ENCODE measurements at places on chromosomes 12 and 14.
A peak's percentile ranks its signal among the peaks of the same experiment; 100 is the strongest.

DNA sequence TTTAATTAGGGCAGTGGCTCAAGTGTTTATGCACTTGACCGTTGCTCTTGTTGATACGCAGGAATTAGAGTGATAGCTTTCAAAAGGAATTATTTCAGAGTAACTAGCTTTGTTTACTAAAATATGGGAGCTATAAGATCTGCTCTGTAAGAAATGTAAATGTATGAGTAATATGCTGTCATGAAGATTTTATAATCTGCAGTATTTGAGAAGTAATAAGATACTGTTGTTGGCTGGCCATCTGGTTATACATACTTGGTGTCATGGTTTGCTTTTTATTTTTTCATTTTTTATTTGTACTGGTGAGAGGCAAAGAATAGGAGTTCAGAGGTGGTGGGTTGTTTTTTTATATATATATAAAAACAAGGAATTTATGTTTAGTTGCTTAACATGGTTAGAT lies 58.5 kb downstream of the PLXNC1 start:
- no peak for DNase-seq

GRCh38 chr12:16002880-16003279 lies 91.7 kb downstream of the DERA start:
- DNase-seq: no peak

DNA sequence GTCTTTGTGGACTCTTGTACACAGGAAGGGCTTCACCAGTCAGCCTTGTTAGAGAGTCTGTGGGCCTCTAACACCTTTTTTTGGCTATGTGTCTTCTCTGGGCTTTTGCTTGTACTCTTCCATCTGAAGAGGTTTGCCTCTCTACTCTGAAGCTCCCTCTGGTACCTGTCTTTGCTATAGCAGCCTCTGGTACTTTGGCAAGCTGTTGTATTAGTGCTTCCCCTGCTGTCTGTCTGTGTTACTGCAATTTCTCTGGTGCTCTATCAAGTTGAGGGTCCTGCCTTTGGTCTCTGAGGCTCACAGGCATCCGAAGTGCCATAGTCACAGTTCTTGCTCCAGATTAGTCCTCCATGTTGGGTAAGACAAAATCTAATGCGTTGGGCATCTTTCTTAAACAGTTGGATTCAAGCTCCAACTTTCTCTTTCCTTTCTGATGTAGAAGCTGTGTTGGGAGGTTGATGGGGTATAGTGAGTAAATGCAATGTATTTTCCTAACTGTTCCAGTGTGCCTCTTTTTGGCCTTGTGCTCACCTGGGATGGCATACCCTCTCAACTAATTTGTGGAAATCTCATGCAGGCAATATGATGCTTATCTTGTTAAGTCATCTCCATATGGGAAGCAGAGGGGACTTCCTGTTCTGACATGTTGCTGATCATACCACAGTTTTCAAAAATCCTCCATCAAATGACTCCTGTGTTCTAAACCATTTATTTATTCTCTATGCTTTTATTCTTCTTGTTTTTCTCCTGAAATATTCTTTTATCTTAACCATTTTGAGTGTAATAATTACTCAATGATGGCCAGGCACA lies 88.8 kb downstream of the ATF7IP start:
- peak; percentile 56 for DNase-seq

DNA sequence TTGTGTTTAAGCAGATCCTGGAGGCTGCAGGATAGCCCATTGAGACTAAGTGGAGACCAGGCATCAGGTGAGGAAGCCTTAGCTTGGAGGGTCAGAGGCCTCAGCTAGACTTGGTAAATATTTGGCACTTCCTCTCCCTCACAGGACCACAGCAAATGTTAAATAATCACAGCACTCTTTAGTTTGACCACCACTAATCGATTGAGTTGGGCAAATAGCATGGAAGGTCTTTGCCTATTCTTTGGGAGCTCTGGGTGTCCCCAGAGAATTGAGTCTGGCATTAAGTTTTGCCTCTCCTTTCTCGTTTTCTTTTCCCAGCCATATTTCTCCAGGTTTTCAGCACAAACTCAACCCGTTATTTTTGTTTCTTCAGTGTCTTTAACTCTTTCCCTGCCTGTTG lies 61.4 kb downstream of the ETV6 start:
- DNase-seq: no peak

- peak; percentile 40 for DNase-seq
These were observed 37.1 kb upstream of the LTBP2 start for GRCh38 chr14:74649167-74649566.

- DNase-seq: peak; percentile 64
These were observed 768.1 kb upstream of the TBX3 start for GRCh38 chr12:115451780-115452736.
